Activated CD4-positive, alpha-beta T cell treated with anti-CD3 and anti-CD28 coated beads, Interleukin-2, amount 10 ng/mL, durations not matched to agents 7 days and 5 days (primary cell): ENCODE measurements at places on chromosomes 4 and X. TPM values are rescaled to one million over a fixed set of nuclear protein-coding genes. Genes with fewer than 3 reads are reported as not detected.

Gene TMEM144
- not detected for total RNA-seq

Gene POU3F4
- total RNA-seq, result not detected

Gene EGFL6
- 2.0 TPM for total RNA-seq

Gene CPLX1
- 0.42 TPM for total RNA-seq
